Pericardium fibroblast (primary cell): ENCODE measurements at places on chromosomes 2 and 18. TPM values are rescaled to one million over a fixed set of nuclear protein-coding genes. Genes with fewer than 3 reads are reported as not detected.

The ASB18 gene
- total RNA-seq, result not detected in 2 replicates

The MARCO gene
- not detected in 2 replicates for total RNA-seq

The E2F6 gene
- total RNA-seq, result 11.6 and 21.3 TPM in 2 replicates

The LYPD1 gene
- 0.09 and 0.12 TPM in 2 replicates for total RNA-seq

The NOP58 gene
- total RNA-seq, result 21.0 and 26.2 TPM in 2 replicates

The DLX1 gene
- not detected in 2 replicates for total RNA-seq
